ENCODE measurements at places on chromosomes 5 and 9.

DNA sequence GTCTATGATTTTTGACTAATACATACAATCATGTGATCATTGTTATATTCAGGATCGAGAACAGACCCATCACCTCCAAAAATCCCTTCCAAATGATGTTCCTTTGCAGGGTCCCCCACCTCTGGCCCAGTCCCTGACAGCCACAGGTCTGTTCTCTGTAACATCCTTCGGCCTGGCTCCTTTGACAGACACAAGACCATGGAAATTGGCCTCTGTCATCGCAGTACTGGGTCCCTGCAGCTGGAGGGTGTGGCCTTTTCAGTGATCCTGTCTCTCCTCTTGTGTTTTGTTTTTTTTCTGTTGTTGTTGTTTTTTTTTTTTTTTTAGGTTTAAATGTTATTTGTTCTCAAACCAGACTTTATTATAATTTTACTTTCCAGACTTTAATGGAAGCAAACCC lies 27.4 kb upstream of the ANKRD33B start:
- no peak for DNase-seq

- DNase-seq: no peak
Measured at GRCh38 chr5:181036816-181037364, 3.2 kb upstream of the BTNL9 start.

GRCh38 chr9:114754581-114754980 lies 51.3 kb downstream of the TNFSF15 start:
- no peak for DNase-seq

DNA sequence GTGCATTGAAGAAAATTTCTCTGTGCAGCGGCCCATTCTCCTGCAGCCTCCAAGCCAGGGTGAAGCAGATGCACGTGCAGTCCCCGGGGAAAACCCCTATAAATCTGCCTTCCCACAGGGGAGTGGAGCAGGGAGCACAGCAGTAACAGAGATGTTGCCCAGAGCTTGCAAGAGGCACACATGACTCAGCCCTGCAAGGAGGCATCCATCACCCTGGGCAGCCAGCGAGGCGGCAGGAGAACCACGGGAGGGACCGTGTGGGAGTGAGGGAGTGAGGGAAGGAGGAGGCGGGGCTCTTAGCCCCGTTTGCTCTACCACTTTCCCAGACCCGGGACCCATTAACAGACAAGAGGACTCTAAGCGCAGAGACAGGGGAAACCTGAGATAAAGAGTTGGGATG lies 96.2 kb upstream of the ARAP3 start:
- no peak for DNase-seq

GRCh38 chr9:120755044-120755443 lies 38.2 kb downstream of the FBXW2 start:
- no peak for DNase-seq

DNA sequence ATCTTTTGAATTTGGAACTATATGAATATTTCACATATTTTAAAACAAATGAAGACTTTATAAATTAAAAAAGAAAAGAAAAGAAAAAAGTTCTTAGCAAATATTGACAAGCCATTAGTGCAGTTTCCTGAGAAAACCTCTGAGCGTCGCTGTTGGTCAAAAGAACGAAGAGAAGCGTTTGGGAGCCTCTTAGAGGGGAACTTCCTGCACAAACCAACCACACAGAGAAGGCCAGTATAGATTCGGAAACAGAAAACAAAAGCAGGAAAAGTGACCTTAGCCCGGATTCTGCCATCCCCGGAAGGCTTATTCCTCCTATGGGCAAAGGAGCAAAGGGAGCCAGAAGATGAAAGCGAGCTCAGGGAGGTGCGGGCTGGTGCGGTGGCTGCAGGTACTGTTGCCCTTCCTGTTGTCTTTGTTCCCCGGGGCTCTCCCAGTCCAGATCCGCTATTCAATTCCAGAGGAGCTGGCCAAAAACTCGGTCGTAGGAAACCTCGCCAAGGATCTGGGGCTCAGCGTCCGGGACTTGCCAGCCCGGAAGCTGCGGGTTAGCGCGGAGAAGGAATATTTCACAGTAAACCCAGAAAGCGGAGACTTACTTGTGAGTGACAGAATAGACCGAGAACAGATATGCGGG lies at the start of gene PCDHGB2:
Gene PCDHGB2 (plus strand): TSS at position 205 of the 637 bp plus-strand sequence. CDS start 142 bp downstream, at position 347.
- peak; percentile 62 for DNase-seq

DNA sequence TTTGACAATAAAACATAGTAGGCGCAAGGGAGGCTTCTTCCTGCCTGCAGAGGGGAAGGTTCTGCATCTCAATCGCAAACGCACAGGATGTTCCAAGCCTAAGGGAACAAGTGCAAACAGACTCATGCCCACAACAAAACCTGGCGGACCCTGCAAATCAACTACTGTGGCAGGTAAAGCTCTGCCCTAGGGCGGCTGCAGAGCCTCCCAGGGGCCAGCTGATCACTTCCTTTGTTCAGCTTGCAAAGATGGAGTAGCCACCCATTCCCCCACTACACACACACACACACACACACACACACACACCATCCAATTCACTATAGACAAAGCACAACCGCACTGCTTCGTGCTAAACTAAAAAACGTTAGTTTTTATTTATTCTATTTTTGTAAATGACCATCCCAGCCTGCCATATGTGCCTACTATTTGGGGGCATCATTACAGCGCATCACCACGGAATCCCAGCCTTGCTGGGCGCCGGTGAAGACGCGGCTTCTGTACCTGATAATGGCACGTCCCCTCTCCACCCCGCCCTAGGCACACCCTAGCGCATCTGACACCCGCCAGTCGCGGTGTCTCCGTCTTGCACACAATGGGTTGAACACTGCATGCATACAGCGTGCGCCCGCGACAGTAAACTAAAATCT lies 57.6 kb downstream of the DPYSL3 start:
- DNase-seq: no peak

- no peak for DNase-seq
Measured at GRCh38 chr9:113493203-113493520, 29.6 kb downstream of the RGS3 start.

- peak; percentile 33 for DNase-seq
Measured at GRCh38 chr5:15105799-15106393, 234.3 kb upstream of the ANKH start.

DNA sequence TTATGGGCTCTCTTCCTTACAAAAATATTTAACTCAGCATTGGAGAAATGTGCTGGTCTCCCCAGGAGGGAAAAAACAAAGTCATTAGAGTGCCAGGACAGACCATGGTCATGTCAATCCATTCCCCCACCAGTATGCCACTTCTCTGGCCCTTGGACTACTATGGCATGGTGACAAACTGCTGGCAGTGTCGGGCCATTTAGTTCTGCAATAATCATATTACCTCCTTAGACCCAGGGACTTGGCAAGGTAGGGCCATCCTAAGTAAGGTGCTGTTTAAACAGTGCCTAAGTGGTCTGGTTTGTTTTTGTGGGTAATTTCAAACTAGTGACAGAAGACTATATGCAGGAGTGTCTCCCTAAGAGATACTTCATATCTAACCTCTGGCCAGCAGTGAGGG lies 177.8 kb upstream of the STK32A start:
- no peak for DNase-seq

DNA sequence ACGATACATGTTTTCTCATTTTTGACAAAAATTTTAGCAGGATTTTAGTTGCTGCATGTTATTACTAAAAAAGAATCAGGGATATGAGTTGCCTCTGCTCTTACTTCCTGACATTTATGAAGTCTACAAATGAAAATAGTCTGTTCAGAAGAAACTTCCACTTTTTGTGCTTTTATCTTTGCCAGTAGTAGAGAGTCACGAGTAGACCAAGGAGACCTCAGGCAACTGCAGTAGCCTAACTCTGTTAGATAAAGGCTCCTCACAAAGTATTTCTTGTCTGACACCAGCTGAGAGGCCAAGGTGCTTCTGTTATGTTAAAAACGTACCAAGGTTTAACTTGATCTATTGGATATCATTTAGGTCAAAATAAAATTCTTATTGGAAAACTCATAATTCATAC lies 333.9 kb downstream of the NR2F1-AS1 start:
- no peak for DNase-seq

GRCh38 chr5:142922223-142922952 lies 152.2 kb downstream of the ARHGAP26 start:
- no peak for DNase-seq

DNA sequence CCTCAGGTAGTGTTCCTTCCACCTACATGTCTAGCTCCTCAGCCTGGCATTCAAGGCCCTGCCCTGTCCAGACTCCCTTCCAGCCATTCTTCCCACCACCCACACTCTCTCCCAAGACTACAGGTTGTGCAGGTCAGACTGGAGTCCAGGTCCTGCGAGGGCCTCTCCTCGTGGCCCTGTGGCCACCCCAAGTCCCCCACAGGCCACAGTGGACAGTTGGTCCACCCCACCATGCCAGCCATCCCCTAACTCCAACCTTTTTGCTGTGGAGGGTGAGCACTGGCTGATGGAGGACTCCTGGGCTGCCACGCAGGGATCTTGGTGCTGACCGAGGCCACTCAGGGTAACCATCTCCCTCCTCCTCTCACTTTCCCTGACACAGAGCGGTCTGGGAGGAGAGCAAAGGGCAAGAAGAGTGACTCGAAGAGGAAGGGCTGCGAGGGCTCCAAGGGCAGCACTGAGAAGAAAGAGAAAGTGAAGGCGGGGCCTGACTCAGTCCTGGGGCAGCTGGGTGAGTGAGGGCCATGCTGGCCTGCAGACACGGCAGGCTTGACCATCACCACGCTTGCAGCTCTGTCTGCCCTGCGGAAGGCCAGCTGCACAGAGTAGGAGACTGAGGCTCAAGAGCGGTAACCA lies 51.0 kb downstream of the JADE2 start:
- no peak for DNase-seq

GRCh38 chr9:88984543-88984883 lies 6.8 kb upstream of the S1PR3 start:
- DNase-seq: no peak

DNA sequence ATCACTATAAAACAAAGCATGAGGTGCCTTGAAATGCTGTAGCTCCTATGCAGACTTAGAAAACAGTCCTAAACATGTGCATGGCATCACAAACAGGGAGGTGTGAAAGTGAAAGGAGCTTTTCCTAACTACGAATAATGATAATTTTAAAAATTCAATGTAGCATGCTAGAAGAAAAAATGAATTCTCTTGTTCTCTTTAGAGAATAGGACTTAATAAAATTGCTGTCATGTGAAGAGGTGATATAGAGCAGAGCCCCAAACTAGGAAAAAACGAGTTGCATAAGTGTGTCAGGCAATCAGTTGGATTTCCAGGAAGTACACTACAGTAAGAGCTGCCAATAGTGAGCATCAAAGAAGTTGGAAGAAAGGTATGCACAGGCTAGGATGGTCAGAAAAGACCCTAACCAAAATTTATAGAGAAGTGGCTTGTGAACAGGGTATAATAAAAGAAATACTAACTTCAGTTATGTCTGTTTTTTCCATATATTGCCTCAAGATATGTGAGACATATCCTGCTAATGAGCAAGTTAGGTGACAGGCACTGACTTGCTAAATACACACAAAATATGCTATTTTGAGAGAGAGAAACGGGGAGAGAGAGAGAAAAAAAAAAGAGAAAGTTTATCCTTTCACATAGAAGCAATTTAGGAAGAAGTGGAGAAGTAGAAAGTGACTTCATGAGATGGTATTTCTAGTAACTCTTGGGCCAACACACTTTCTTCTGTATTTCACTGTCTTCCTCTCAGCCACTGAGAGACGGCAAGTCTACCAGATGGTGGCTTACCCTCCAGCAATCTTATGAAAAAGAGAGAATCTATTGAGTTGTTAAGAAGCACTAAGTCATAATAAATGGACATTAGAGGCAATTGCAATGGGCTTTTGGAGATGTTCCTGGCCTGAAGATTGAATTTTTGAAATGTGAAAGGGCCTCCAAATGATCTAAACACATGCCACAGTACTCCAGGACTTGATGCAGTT lies 18.0 kb downstream of the ITGA2 start:
- no peak for DNase-seq

DNA sequence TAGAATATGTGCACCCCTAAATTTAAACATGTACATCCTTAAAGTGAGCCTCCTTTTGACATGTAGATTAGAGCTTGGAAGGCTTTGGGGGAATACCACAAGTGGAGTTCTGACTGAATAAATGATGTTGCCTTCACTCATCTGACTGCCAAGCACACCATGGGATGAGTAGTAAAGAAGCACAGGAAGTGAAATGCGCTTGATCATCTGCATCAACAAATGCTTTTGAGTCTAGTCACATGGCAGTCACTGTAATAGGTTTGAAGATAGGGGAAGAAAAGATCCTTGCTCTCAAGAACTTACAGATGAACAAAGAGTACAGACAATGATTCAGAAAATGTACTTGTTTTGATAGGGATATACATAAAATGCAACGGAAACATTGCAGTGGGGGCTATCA lies 62.0 kb upstream of the STARD4 start:
- no peak for DNase-seq

DNA sequence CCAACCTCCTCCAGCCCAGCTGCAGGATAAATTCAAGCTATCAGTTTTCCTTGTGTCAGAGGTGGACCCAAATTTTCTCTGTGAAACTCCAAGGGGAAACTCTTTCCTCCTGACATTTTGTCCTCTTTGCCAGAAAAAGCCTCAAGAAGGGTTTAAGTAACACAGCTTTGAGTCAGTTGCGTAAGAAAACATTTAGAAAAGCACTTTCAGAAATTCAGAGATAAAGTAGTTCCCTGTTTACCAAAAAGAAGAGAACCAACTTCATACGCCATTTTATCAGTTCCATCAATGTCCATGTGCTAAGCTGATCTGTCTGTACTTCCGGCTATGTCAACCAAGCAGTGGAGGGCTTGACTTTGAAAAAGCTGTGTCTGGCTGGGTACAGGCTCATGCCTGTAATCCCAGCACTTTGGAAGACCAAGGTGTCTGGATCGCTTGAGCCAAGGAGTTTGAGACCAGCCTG lies 19.9 kb upstream of the SUSD1 start:
- DNase-seq: no peak

DNA sequence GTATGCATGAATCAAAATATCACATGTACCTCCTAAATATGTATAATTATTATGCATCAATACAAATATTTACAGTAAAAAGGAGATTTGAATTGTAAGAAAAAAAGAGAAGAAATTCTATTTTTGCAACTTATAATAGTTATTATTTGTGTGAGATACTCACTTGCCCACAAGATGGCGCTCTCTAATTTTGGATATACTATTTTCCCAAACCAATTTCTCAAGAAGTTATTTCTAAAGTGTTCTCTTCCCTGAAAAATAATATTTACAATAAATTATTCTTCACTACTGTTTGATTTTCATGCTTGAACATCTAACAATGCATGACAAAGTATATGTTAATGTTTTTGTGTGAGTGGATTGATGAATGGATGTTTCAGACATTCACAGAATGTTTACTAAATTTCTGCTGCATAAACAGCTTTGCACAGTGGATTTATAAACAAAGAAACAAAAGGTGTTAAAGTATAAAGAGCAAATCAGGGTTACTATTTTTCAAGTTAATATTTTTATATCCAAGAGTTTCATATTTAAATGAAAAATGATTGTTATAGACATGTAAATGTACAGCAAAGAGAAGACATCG lies 503.4 kb downstream of the PDE4D start:
- DNase-seq: no peak

DNA sequence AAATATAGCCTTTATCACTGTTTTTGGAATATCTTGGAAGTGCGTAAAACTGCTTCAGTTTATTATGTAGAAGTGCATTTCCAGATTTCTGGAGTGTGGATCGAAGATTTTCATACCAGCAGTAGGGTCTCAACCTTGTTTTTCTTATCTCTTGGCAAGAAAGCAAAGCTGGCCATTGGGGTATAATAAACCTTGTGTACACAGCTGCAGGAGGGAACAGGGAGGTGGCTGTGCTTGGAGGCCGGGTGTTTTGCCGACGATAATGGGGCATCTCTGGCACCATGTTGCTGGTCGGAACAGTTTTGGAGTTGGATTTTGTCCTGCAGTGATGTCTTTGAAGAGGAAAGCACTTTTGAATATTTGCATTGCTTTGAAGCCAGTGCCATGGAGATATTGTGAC lies 308.8 kb upstream of the DMRT1 start:
- DNase-seq: no peak
